Stimulated activated CD4-positive, alpha-beta T cell treated with anti-CD3 and anti-CD28 coated beads, Interleukin-12 subunit alpha, Interleukin-12 subunit beta, amount 100 ng/mL, for 24 hours (primary cell): ENCODE measurements at places on chromosomes 6 and 20.

- DNase-seq, result no peak
These were observed 70.2 kb downstream of the CEP57L1 start for GRCh38 chr6:109165392-109165974.

GRCh38 chr20:51217347-51218045 is 194.6 kb upstream of the KCNG1 start:
- no peak for DNase-seq

- DNase-seq, result no peak
These were observed 290.4 kb upstream of the HSF2 start for GRCh38 chr6:122109075-122109474.

DNA sequence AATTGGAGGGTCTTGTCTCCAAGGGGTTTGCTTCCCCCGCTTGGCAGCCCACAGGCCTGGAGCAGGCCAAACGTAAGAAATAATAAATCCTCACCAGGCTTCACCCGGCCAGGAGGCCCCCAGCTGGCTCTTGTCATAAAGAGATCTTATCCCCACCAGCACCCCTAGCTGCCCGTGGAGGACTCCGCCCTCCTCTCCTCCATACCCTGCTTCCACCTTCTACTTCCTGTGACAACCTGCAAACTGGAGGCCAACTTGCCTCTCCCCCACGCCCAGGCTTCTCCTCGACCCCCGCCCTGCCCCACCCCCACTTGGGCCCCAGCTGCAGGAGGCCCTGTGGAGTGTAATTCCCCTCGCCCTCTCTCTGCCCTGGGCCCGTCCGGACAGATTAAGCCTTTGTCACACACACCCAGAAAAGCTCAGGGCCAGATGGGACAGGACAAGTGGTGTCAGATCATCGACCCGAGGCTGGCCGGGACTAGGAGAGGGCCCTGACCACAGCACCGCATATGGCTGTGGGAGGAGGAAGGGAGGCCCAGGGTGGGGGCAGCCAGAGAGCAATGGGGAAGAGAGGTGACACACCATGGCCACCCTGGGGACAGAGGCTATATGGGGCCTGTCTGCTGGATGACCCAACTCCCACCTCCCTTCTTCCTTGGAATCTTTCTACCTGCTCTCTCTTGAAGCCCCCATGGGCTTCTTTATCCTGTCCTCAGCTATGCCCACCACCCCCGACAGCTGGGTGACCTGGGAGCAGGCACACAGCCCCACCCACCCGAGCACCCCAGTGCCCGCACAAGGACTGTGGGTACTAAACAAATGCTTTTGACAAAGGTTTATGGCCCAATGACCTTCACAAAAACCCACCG is 3.9 kb downstream of the NOL4L start:
- DNase-seq, result no peak

- no peak for DNase-seq
These were observed 162.6 kb upstream of the DTNBP1 start for GRCh38 chr6:15825332-15825930.

- no peak for DNase-seq
These were observed 60.7 kb downstream of the BMP7 start for GRCh38 chr20:57205606-57206219.
